Spinal cord (tissue), 10 donors: ENCODE measurements at places on chromosomes 6 and 20.
A peak's percentile ranks its signal among the peaks of the same experiment; 100 is the strongest.

- DNase-seq, result no peak
These were observed 30.0 kb downstream of the BRPF3 start for GRCh38 chr6:36226438-36227047.

- DNase-seq, result no peak
These were observed 454.0 kb downstream of the PKHD1 start for GRCh38 chr6:51633424-51633823.

GRCh38 chr6:80145921-80146320 is 39.5 kb downstream of the BCKDHB start:
- no peak for DNase-seq

GRCh38 chr20:42739683-42740082 is 450.0 kb downstream of the PTPRT start:
- DNase-seq, result no peak

DNA sequence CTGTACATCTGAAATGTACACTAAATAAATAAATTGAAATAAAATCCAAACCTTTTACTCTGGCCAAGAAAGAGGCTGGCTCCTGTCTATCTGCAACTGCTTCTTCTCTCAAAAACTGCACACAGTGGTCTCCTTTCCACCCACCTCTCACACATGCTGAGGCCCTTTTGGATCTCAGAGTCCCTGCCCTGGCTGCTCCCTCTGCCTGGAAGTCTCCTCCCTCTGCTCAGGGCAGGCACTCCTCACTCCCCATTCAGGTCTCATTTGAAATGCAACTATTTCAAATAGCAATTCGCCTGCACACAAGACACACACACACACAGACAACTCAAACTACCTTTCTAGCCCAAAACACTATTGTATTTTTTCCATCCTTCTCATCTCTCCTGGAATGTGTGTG is 348.8 kb downstream of the PKHD1 start:
- no peak for DNase-seq

GRCh38 chr20:51563486-51564332 is 21.2 kb upstream of the NFATC2 start:
- DNase-seq, result no peak

DNA sequence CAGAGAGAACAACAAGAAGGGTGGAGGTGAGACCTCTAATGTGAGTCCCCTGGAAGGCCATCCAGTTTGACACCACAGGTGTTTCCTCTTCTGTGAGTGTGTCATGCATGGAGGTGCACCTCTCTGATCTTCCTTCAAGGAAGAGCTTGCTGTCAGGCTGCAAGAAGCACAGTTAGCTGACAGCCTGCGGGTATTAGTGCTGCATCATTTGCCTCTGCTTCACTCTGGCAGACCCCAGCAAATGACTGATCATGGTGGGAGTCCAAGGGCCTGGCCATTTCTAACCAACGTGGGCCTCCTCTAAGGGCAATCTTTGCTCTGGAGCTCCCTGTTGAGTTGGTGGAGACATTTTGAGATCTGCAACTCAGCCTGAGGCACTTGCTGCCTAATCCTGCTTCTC is 206.3 kb downstream of the EPHA7 start:
- no peak for DNase-seq

- DNase-seq, result no peak
These were observed 52.7 kb downstream of the RSPH3 start for GRCh38 chr6:158947284-158947683.

GRCh38 chr20:1870792-1871550 is 24.2 kb upstream of the SIRPA start:
- DNase-seq, result no peak

DNA sequence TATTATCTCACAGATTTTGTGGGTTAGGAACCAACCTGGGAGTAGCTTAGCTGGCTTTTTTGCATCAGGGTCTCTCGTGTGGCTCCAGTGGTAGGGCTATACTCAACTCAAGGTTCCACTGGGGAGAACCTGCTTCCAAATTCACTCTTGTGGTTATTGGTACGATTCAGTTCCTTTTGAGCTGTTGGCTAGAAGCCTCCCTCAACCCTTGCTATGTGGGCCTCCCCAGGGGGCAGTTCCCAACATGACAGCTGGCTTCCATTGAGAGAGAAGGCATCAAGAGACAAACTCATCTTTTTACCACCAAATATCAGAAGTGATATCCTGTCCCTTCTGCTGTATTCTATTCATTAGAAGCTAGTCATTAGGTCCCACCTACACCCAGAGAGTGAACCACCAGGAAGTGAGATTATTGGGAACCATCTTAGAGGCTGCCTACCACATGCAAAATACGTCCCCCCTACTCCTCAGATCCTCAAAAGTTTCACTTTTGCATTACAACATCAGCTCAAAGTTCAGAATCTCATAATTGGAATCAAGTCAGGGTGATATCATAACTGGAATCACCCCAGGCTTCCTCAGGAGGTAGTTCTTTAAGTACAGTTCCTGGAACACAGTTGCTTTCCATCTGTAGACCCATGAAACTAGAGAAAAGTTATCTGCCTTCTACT is 30.9 kb downstream of the MKKS start:
- no peak for DNase-seq

- no peak for DNase-seq
These were observed 7.7 kb downstream of the AMD1 start for GRCh38 chr6:110882274-110882619.

DNA sequence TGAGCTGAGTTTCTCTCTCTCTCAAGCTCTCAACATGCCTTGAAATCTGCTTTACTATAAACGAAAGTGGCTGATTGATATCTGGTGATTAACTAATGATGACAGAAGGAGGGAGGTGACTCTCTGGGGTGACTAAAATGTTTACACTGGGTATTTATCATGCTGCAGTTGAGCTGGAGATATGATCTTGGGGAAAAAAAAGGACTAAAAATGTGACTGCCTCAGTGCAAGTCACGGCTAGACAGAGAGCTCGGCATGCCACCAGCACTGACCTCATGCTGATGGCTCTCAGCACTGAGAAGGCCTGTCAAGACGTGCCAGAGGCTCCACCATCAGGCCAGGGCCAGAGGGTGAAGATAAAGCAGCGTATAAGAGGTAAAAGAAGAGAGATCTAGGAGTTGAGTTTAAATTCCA is 103.1 kb upstream of the SPACA1 start:
- peak; percentile 73 for DNase-seq

GRCh38 chr6:26600759-26601158 is 4.0 kb downstream of the ABT1 start:
- DNase-seq, result no peak

DNA sequence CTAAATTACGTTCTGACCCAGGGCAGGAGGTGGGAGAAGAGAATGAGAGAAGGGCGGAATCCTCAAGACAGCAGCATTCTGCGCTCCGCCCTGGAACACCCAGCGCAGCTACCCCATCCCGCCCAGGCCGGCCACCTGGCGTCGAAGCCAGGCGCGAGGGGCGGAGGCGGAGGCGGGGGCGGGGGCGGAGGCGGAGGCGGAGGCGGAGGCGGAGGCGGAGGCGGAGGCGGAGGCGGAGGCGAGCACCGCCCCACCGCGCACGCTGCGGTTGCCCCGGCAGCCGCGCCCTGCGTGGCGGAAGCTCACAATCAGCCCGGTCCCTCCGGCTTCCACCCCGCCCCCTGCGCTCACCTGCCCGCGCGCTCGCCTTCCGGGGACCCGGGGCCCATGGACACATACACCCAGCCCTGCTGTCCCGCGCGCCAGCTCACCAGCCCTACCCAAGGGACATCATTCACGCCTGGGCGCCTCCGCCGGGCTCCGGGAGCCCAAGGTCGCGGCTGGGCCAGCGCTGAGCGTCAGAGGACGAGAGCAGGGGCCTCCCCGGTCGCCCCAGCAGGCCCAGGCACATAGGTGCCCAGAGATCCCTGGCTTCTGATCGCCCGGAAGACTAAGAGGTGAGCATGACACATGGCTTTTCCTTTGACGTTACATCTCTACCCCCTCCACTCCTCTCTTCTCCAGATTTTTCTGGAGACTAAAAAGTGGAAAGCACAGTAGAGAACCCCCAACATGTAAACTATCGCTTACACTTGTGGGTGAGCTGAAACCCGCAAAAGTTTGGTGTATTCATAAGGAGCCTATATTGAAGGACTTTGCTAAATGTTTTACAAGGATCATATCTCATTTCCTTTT is at the start of gene ANKEF1:
Gene ANKEF1, plus strand, starts transcription at position 271 of the 855 bp plus-strand sequence. CDS start 3,315 bp downstream, outside the sequence.
- peak; percentile 89 for DNase-seq

DNA sequence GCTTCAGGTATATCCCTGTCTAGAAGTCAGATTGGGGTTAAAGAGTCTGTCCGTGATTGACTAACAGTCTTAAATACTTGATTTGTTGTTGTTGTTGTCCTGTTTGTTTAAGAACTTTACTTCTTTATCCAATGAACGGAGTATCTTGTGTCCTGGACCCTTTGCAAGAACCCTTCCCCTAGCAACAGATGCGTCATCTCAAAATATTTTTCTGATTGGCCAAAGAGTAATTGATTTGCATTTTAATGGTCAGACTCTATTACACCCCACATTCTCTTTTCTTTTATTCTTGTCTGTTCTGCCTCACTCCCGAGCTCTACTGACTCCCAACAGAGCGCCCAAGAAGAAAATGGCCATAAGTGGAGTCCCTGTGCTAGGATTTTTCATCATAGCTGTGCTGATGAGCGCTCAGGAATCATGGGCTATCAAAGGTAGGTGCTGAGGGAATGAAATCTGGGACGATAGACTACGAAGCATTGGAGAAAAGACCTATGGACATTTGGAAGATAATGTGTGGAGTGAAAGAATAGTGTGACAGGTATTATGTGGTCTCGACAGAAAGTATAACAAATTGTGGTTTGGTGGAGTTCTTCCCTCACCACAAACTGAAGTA is at the start of gene HLA-DRA:
Gene HLA-DRA, plus strand, starts transcription at position 286 of the 613 bp plus-strand sequence. Its CDS starts 64 bp downstream, at position 350.
- DNase-seq, result peak; percentile 87

DNA sequence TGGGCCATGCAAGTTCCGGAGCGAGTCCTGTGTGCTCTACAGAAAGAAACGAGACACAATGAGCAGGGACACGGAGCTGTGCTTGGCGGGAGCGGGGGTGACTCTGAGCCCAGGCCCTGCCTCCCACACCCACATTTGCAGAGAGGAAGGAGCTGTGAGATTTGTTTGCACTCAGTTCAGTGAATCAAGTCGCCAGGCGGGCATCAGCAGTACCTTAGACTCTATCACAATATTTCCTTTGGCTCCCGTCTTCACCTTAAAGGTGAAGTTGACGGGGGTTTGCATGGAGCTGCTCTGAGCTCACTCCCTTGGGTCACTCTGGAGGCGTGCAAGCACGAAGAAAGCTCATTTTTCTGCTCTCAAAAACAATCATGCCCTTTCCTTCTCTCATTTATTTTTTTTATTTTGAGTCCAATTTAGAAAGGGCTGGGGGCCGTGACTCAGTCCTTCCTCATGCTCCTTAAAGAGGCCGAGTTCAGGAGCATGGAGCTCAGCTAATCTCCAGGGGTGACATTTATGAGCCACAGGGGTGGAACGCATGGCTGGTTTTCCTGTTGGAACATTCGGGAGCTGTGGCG is 188.2 kb downstream of the NFATC2 start:
- DNase-seq, result no peak

GRCh38 chr20:18615020-18615650 is 27.3 kb downstream of the DTD1 start:
- DNase-seq, result no peak

- DNase-seq, result no peak
These were observed 432.8 kb downstream of the GJA1 start for GRCh38 chr6:121868206-121868605.

DNA sequence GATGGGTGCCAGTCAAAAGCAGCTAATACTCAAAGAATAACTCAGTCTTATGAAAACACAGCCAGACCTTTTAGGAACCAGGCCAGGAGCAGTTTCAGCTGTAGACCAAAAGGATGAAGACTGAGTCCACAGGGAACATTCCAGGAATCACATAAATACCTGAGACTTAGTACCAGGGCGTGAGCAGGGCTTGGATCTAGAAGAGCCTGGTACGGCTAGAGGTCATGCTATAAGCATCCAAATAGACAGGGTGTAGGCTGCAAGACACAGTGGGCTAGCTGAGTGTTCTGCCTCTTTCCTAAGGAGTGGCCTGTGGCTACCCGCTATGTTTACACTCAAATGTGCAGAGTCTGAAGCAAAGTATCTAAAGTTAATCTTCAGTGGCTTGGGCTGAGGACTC is 29.5 kb upstream of the LRRC1 start:
- DNase-seq, result no peak

DNA sequence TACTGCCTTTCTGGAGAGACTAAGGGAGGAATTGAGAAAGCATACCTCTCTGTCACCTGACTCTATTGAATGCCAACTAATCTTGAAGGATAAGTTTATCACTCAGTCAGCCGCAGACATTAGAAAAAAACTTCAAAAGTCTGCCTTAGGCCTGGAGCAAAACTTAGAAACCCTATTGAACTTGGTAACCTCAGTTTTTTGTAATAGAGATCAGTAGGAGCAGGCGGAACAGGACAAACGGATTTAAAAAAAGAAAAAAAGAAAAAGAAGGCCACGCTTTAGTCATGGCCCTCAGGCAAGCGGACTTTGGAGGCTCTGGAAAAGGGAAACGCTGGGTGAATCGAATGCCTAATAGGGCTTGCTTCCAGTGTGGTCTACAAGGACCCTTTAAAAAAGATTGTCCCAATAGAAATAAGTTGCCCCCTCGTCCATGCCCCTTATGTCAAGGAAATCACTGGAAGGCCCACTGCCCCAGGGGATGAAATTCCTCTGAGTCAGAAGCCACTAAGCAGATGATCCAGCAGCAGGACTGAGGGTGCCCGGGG is 43.1 kb upstream of the RNF182 start:
- no peak for DNase-seq
